ENCODE measurements at places on chromosomes 2 and 18.

DNA sequence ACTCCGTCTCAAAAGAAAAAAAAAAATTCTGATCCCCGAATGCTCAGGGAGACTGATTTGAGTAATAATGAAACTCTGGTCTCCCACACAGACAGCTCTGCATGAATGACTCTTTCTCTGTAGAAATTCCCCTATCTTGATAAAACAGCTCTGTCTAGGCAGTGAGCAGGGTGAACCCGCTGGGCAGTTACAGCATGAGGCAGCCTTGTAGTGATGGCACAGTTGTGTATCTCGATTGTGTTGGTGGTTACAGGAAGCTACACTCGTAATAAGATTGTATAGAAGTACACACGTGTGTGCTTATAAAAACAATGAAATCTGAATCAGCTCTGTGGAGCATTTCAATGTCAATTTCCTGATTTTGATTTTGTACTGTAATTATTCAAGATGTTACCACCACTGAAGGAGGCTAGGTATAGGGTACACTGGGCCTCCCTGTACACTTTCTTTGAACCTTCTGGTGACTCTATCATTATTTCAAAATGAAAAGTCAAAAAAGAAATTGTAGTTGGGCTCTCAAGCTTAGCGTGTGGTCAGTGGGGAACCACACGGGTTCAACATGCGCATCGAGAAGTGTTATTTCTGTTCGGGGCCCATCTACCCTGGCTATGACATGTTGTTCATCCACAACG is 34.9 kb upstream of the ATP8B1 start:
- DNase-seq, result no peak

- no peak for DNase-seq
Observed at GRCh38 chr18:49628881-49629795, 67.3 kb downstream of the LIPG start.

- DNase-seq, result no peak
Observed at GRCh38 chr18:53682796-53683195, 541.7 kb downstream of the MBD2 start.

DNA sequence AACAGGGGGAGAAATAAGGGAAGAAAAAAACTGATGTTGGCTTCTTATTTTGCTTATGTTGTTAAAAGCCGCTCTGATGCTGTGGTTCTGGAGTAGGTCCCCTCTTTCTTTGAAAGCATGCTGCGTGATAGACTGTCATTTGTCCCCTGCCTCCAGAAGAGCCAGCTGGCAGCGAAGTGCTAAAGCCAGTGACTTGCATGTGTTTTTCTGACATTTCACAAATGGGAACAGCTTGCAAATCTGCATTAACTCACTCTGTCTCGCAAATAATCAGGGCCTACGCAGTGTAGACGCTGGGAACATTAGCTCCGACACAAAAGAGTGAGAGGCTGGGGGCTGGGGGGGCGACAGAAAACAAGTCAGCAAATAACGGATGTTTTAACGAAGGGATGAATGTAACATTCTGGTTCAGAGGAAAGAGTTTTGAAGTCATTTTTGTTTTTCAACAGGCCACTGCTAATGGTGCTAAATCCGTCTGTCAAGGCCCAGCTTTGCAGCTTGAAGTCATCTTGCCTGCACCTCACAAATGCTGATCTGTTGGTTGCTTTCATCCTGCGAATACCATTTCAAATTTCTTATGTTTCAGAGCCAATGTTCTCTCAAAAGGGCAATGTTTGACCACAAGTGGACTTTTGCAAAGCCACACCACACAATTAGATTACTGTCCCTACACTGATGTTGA is 68.8 kb upstream of the PIK3C3 start:
- no peak for DNase-seq

DNA sequence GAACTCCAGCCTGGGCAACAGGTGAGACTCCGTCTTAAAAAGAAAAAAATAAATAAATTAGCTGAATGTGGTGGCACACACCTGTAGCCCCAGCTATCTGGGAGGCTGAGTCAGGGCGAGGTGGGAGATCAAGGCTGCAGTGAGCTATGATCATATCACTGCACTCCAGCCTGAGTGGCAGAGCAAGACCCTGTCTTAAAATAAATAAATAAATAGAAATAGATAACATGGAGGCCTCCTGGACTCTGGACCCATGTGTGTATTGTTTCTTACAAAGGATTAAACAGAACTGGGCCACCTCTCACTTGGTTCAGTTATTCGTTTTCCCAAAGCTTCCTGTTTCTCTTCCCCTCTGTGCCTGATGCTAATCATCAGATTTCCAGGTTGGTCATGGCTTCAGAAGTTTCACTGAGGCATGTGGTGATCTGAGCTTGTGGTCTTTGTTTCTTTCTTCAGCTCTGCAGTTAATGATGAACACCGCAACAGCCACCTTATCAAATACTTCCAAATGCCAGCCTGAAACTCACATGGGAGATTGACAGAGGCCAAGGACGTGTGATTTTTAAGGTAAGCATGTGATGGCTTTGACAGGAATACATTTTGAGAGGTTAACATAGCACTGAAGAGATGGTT is 83.3 kb upstream of the MAP4K4 start:
- DNase-seq, result no peak

- no peak for DNase-seq
Observed at GRCh38 chr2:30701782-30702181, 105.5 kb downstream of the CAPN13 start.

GRCh38 chr2:129908721-129909373 is 70.6 kb upstream of the RAB6C start:
- DNase-seq, result no peak

DNA sequence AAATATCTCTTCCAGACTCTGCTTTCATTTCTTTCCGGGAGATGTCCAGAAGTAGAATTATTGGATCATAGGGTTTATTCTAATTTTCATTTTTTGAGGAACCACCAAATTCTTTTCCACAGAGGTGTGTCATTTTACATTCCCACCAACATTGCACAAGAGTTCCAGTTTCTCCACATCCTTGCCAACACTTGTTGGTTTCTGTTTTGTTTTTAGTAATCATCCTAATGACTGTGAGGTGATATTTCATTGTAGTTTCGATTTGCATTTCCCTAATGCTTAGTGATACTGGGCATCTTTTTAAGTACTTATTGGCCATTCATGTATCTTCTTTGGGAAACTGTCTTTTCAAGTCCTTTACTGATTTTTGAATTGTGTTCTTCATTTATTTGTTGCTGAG is 513.1 kb downstream of the PARD3B start:
- no peak for DNase-seq

DNA sequence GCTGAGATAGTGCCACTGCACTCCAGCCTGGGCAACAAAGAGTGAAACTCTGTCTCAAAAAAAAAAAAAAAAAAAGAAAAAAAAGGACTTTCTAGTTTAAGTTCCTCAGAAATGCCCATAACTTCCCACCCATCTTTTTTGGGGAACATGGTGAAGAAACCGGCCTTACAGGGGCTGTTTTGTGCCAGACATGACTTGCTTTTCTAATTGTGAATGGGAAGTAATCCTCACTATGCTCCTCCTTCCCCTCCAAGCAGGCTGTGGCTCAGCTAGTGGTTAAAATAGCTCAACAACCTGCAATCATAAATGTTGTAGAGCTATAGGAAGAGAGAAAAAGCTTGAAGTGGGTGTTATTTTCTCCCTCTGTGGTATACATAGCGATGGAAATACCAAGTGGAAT is 34.1 kb upstream of the OLA1 start:
- DNase-seq, result no peak

GRCh38 chr18:73717570-73717969 is 430.1 kb downstream of the FBXO15 start:
- DNase-seq, result no peak

GRCh38 chr2:44880125-44880483 is 61.4 kb upstream of the SIX3 start:
- DNase-seq, result no peak
